GM06990 (cell line): ENCODE measurements at places on chromosomes 1 and 21.
A peak's percentile ranks its signal among the peaks of the same experiment; 100 is the strongest.

DNA sequence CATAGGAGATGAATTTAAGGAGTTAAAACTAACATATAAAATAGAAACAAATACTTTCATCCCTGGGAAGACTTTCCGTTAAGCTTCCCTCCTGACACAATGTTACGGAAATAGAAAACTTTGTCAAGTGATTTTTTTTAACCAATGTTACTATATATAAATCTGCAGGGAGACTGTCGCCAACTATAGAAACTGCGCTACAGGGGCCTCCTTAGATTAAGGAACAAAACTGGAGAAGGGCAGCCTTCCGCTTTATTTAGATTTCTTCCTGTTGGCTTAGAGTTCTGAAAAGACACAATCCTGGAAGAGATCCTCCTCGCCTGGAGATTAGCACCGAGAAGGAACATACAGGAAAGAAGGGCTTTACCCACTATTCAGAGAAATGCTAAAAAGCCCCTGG is 1.5 kb downstream of the MGST3 start:
- DNase-seq = no peak

- DNase-seq = no peak
Observed at GRCh38 chr1:201646411-201647022, 107.6 kb downstream of the NAV1 start.

GRCh38 chr1:37034121-37035013 is at the start of gene GRIK3:
GRIK3 (minus strand) TSS chr1:37034515; CDS start chr1:37034108, 407 bp downstream.
- no peak for DNase-seq

DNA sequence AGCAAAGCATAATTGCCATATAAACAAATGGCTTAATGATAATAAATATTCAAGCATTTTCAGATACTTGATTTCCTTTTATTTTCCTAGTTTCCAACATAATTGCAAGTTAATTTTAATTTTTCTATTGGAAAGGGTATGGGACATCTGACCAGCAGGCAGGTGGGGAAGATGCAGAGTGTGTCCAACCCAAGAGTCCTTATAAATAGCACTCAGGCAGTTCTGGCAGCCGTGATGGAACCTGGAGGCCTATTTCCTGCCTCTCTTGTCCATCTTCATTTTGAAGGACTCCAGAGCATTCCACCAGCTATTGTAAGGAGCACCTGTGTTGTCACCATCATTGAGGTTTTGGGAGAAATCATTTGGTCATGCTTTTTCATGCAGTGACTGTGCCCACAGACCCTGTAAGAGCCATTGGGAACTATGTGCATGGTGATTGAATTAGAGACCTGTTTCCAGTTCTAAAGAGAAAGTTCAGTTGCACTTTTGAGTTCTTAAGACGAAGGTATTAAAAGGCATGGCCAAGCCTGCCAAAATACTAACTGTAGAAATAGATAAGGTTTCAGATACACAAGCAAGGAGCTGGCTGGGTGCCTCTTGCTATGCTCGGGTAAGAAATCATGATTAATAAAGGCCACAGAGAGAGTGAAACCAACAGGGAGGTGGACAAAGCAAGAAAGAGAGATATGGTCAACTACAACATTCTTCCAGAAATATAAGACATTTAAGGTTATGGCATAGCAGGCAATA is 92.3 kb downstream of the SPATA46 start:
- DNase-seq = no peak

- no peak for DNase-seq
Observed at GRCh38 chr1:229098903-229099578, 171.9 kb upstream of the RAB4A start.

- no peak for DNase-seq
Observed at GRCh38 chr1:80540149-80540548, 1260.6 kb upstream of the ADGRL2 start.

DNA sequence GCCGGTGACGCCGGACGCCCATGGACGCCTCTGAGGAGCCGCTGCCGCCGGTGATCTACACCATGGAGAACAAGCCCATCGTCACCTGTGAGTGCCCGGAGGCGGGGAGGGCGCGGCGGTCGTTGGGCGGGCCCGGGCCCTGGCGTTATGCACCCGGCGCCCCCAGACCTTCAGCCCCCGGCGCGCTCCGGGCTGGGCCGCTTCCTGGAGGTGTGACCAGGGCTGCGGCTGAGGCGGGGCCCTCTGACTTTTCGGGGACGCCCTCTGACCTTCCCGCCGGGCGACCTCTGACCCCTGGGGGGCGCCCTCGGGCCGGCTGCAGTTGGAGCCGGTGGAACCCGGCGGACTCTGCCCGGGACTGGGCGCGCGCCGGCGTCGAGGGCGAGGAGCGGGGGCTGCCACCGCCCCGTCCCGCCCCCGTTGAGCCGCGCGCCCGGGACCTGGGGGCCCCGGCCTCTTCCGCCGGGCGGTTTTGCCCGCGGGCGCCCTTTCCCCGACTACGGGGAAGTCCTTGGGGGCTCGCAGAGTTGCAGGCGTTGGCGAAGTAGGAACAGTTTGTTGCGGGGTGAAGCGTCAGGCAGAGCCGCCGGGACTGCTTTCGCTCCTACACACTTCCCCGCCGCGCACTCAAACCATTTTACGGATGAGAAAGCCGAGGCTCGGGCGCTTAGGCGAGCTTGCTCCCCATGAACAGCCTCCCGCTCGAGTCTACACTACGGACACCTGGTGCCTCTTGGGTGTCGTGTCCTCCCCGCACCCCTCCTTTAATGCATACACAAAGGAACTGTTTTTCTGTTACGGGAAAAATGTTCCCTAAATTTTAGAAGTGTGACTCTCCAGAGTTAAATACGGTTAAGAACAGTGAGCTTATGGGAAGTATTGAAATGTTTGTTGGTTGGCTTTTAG is 618 bp downstream of the TRAPPC10 start:
- peak; percentile 87 for DNase-seq

DNA sequence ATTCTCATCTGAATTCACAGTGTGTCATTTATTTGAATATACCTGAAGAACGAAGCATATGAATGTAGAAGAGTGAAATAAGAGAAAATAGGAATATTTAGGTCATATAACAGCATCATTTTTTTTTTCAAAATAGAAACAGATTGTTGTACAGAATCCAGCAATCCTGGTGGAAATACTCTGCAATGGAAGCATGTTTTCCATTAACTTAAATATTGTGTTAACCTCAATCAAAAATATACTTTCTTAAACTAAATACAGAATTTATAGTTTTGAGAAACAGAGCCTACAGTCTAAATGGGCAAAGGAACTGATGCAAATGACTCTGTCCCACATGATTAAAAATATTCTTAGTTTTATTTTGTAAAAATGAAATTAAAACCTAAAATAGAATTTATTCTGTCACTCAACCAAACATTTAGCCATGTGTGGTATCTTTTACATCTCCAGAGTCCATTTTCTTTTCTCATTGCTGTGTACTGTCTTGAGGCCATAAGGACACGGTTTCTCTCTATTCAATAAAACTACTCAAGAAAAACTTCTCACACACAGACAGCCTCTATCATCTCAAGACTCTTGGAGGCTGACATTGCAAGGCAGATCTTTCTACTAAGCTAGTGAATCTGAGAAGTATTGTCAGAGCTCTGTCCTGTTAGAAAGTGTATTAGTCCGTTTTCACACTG is 322.6 kb downstream of the LTN1 start:
- no peak for DNase-seq

- no peak for DNase-seq
Observed at GRCh38 chr1:89167590-89168230, 8.1 kb downstream of the GBP7 start.

- no peak for DNase-seq
Observed at GRCh38 chr1:220726634-220727033, 21.5 kb upstream of the MTARC2 start.

DNA sequence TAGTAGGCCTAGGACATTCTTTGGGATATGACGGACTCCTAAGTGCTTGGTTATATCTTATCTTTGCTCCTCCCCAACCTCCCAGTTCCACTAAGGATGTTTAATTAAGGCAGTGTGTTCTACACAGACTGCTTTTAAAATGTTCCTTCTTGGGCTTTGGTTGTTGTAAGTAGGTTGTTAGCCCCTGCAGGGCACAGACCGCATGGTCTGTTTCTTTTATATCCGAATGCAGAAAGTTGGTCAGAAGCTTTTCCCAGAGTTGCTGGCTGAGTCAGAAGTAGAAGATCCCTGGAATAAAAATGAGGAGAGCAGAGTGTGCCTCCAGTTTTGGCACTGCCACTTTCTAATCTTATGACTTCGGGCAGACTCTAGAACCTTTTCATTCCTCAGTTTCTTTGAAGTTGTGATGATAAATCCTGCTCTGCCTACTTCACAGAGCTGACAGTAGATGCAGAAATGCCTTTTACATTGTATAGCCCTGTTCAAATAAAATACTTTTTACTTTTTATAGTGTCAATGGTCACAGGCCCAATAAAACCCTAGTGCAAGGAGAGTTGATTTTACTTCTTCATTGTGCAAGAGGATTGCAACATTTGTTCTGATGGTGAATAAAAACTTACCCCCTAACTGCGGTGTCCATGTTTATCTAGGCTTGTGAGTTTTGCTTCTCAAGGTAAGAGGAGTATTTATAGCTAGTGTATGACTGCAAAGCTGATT is 18.4 kb downstream of the FMN2 start:
- no peak for DNase-seq

DNA sequence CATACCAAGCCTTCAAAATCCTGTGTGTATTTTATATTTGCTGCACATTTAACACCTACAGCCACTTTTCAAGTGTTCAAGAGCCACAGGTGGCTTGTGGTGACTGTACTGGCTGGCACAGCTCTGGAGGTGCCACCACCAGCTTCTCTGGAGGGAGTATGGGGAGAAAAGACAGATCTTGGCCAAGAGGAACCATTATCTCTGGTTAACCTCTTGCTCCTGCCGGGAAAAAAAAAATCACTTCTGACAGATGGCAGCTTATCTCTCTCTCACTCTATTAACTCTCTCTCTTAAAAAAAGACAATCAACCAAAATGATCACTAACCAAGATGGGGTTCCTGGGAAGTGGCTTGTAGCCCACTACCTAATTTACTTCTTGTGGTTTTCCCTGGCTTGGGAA is 1.2 kb upstream of the RIIAD1 start:
- no peak for DNase-seq

- no peak for DNase-seq
Observed at GRCh38 chr1:119492763-119493162, 14.2 kb upstream of the HSD3B1 start.

DNA sequence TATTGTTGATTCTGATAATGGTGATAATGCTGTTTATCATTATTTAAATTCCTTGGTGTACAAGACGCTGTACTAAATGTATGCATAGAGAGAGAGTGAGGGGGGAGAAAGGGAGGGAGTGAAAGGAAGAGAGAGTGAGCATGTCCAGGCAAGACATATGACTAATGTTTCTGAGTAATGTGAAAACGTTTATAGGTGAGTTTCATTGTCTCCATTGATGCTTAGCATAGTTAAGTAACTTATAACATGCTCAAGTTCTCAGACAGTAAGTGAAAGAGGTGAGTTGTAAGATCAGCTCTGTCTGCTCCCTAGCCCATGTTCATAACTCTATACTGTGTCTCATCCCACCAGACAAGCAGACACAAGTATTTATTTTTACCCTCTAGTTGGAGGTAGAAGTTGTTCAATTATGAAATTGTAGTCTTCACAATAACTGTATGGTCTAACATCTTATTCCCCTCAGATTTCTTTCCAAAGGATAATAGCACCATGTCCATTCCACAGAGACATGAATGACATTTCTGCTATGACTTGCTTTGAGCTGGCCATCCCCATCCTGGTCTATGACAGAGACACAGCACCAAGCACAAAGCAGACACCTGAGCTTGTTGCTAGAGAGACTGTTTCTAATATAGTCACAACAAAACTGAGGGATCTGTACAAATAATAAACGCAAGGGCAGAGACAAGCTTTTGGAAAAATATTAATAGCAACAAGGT is 285.1 kb downstream of the CACNA1E start:
- no peak for DNase-seq

GRCh38 chr1:71843012-71843411 is 439.3 kb downstream of the NEGR1 start:
- DNase-seq = no peak
